CD4-positive, alpha-beta T cell treated with Interleukin-15 for 4 hours (primary cell): ENCODE measurements at places on chromosomes 5 and 9.
A peak's percentile ranks its signal among the peaks of the same experiment; 100 is the strongest.

DNA sequence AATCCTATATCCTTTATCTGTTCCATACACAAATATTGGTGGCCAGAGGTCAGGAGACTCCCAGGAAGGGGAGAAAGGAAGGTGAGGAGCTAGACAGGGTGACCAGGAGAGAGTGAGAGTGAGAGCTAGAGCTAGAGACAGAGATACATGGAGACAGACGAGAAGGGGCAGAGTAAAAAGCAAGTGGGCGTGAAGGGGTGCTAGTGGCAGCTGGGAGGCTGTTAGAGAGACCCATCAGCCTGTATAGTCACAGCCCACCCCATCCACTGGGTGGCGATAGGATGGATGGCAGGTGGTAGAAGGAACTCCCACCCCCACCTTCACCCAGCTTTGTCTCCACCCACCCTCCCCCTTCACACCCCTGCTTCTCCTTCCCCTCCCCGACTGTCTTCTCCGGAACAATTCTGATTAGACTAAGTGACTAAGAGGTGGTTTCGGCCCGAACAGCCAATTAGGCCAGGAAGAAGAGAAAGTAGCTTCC is 32.8 kb downstream of the PCDH1 start:
- peak; percentile 4 for DNase-seq

GRCh38 chr9:114126247-114127060 is 27.4 kb upstream of the KIF12 start:
- DNase-seq, result no peak

GRCh38 chr5:14816999-14817761 is 54.4 kb downstream of the ANKH start:
- no peak for DNase-seq

GRCh38 chr5:122007546-122007945 is 45.8 kb downstream of the SRFBP1 start:
- DNase-seq, result no peak

GRCh38 chr9:137298401-137299202 is 3.5 kb downstream of the NRARP start:
- no peak for DNase-seq

GRCh38 chr9:75811692-75812091 is 78.8 kb upstream of the PCSK5 start:
- DNase-seq, result no peak

GRCh38 chr5:10633271-10634049 is 69.6 kb downstream of the ANKRD33B start:
- peak; percentile 41 for DNase-seq

- no peak for DNase-seq
These were observed 140.8 kb upstream of the TRPC7 start for GRCh38 chr5:136506131-136506530.

DNA sequence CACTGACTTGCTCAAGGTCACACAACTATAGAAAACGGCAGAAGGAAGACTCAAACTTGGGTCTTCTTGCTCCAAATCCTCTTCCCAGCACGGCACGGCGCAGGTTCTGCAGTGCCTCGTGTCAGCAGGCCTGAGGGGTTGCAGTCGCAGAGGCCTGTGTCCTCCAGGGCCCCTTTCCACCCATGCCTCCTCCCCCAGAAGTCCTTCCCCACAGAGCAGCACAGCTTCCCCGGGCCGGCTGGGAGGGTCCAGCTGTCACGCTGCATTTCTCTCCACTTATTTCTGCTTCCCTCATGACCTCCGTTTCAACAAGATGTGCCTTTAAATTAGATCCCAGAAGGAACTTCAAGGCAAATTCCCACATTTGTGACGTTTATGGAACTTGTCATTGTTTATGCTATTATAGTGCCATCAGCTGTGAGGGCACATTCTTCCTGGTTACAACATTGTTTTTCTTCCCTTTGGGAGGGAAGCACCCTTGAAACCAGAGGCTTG is 148.4 kb downstream of the C5orf15 start:
- DNase-seq, result no peak

GRCh38 chr9:86246752-86247161 is 12.7 kb downstream of the C9orf153 start:
- DNase-seq, result no peak

DNA sequence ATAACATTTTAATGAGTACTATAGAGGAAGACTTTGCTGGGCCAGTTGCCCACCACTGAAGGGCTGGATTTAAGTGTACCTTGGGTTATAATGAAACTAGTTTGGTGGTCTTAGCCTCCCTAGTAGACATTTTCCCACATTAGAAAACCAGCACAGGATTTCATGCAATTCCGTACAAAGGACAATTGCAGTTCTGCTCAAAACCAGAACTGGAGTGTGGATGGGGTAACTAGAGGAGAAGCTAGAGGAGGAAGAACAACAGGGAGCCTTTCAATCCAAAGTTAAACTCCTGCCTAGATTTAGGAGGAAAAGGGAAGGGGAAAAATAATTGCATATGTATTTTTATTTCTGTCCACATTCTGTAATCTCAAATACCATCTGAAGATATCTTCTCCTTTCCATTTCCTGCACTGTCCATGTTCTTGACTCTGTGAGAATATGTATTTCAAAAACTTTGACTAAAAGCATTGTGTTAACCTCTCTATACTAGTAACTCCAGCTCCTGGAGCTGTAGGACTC is 97.5 kb upstream of the SSBP2 start:
- no peak for DNase-seq

DNA sequence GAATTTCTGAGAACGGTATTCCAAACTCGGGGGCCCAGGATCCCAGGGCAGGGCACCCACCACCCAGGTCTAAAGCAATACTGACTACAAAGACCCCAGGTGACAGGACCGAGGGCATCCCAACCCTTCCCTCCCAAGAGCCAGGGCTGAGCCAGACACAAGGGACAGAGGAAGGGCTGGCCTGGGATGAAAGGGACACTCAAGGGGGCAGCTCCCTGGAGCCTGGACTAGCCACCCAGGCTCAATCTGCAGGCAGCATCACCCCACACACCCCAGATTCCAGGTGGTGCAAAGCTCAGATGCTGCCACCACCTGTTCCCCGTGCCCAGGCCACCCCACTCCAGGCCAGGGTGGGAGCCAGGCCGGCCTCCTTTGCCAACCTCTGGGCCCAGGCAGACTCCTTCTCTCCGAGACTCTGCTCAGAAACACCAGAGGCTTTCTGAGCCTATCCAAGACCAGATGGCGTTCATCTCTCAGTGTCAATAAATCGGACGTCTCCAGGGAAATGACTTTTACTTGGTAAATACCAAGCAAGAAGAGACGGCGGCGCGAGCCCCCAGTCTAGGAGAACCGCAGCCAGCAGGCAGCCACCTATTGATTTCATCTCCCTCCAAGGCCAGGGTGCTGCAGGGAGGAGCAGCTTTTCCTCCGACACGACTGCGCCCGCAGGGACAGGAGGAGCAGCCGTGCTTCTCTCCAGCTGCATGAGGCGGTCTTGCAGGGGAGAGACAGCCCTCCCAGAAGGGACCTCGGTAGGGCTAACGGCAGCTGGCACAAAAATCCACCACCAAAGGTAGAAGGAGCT is 94.1 kb upstream of the ADAMTS2 start:
- no peak for DNase-seq

DNA sequence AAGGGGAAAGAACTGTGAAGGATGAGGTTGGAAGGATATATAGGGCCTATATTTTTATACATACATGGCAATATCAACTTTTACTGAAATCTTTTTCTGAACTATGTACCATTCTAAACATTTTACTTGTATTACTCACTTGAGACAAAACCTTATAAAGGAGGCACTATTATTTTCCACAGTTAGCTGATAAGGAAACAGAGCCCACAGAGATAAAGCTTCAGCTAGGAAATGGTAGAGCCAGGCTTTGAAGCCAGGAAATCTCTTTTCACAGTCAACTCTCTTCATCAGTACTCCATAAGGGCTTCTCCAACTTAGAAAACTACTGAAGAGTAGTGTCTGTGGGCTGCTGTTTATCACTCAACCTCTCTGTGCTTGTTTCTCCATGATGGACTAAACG is 613.7 kb downstream of the PRELID2 start:
- DNase-seq, result no peak

- no peak for DNase-seq
These were observed 55.2 kb downstream of the NTNG2 start for GRCh38 chr9:132216861-132217619.

DNA sequence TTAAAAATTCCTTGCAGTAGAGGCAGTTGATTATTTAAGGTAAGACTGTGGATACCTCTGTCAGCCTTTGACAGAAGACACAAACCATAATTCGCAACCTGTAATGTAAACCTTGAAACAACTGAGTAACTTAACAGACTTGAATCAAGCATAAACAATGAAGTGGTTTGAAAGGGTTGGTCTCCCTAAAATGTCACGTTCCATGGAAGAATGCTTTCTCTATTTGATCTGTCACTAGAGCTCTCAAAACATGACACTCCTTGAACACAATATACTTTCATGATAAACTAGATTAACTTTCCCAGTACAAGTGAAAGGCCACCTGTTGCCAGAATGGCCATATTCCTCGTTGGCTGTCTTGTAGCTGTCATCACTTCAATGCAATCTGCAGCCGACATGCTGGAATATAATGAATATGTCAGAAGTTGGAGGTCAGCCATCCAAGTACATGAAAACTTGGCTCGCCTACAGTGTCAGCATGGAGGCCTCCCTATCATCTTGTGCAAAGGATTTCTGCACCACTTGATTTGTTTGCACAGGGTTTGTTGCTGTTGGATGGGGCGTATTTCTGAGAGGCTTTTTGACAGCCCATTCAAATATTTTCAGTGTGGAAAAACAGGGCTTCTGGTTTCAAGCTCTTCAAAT is 228.0 kb downstream of the TLE4 start:
- no peak for DNase-seq

DNA sequence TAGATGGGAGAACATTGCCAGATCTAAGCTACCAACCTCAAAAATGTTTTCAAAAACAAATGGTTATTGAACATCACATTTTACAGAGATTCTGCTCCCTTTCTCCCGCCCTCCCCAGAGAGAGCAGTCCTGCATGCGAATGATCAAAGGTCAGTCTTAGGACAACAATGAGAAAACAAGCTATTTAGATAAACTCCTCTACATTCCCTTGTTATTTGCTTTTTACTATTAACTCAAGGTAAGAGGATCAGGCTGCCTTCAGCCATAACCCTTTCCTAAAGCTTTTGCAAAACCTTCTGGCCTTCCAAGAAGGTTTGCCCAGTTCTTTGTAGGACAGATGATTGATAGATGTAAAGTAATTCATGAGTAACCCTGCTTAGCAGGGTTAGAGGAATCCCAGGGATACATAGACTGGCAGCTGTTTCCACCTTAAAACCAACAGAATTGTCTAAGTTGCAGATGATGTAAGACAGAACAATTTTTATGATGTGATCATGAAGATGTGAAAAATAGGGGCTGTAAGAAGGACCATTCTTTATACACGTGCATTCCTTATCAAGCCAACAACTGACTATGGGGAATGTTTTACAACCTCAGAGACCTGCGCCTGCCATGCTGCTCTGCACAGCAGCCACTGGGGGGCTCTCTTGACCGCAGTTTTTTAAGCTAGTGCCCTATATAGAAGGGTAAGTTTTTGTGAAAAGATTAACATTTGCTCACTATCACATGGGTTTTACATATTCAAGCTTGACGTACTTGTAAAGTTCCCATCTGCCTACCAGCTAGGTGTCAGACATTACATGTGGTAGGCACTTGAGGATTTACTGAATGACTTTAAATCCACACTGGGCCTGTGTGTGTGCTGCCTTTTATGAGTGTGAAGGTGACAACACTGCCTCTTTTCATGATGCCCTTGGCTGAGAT is 2.3 kb upstream of the ZNF782 start:
- peak; percentile 73 for DNase-seq

- no peak for DNase-seq
These were observed 140.8 kb downstream of the COL23A1 start for GRCh38 chr5:178449163-178450070.

DNA sequence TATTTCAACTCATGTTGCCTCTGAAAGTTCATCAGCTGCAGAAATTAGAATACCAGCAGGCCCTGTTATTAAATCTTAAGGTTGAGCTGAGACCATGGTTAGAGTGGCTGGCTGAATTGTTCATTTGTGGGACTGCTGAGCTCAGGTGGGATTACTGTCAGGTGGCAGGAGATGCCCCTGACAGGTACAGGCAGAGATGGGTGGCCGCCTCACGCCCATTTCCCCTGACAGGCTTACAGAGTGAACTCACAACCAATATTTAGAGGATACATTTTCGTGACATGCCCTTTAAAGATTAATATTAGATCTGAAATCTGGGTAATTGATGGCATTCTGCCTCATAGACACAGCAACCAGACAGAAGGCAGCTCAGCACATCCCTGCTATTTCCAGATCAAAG is 136.0 kb downstream of the MVB12B start:
- no peak for DNase-seq

DNA sequence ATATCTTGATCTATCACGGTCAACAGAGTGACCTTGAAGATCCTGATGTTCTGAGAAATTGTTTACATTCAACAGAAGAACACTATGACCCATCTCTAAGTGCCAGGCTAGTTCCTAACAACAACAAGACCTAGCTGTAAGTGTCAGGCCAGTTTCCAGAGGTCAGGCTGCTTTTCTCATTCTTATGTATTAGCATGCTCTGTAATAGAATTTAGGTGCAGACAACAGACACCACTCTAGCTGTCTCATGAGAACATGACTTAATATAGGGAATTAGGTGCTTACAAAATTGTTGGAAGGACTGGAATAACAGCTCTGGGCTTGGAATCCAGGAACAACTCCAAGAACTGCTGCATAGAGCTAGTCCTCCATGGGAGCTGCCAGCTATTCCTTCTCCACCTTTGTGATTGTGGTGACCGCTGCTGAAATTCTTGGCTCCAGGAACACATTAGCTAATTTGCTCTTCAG is 138.7 kb downstream of the SNX18 start:
- no peak for DNase-seq

DNA sequence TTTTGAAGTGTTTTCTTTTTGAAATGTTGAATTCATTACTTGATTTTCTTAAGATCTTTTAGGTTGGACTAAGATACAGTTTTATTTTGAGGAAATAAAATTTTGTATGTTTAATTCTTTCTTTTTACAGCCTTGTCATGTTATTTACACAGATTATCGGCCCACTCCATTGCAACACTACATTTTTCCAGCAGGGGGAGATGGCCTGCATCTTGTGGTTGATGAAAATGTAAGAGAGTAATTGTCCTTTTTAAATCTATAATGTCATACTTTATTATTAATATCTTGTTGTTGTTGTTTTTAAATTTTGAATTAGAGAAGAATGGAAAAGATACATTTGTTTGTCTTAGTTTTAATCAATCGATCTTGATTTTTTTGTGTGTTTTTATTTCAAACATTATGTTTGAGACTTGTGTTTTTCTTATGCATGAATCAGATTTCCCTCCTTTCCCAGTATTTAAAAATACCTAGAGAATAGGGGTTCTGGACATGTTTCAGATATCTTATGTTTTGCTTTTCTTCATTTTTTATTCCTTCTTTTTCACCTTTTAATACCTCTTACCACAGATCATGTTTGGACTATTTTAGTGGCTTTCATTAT is 36.7 kb downstream of the MTREX start:
- DNase-seq, result peak; percentile 70

GRCh38 chr5:142998316-142999020 is 228.3 kb downstream of the ARHGAP26 start:
- no peak for DNase-seq
